Fibroblast of skin of right biceps (primary cell): ENCODE measurements at places on chromosomes 11 and 22.

DNA sequence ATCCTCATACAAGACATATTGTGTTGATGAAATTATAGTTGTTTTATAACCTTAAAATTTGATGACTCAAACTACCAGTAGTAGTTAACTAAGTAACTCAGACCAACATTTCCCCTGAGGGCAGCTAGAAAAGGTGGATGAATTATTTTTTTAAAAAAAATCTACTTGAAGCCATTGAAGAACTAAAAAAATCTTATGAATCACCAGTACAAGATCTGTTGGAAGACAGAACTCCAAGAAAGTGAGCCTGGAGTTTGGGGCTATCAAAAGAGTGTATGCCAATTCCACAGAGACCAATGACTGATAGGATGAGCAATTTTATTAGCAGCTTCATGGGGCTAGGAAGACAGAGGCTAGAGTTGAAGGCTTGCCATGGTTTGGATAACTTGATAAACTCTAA, 72.4 kb downstream of the CYP2R1 start:
- peak; percentile 15 for DNase-seq

- no peak for DNase-seq
Observed at GRCh38 chr22:36166086-36166485, 5.5 kb upstream of the APOL3 start.

- DNase-seq, result no peak
Observed at GRCh38 chr22:42707496-42707895, 13.2 kb downstream of the A4GALT start.

DNA sequence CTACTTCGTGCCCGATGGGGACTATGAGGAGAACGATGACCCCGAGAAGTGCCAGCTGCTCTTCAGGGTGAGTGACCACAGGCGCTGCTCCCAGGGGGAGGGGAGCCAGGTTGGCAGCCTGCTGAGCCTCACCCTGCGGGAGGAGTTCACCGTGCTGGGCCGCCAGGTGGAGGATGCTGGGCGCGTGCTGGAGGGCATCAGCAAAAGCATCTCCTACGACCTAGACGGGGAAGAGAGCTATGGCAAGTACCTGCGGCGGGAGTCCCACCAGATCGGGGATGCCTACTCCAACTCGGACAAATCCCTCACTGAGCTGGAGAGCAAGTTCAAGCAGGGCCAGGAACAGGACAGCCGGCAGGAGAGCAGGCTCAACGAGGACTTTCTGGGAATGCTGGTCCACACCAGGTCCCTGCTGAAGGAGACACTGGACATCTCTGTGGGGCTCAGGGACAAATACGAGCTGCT, 751 bp downstream of the FIBIN start:
- no peak for DNase-seq

GRCh38 chr11:115215694-115216617, 288.3 kb downstream of the CADM1 start:
- no peak for DNase-seq

DNA sequence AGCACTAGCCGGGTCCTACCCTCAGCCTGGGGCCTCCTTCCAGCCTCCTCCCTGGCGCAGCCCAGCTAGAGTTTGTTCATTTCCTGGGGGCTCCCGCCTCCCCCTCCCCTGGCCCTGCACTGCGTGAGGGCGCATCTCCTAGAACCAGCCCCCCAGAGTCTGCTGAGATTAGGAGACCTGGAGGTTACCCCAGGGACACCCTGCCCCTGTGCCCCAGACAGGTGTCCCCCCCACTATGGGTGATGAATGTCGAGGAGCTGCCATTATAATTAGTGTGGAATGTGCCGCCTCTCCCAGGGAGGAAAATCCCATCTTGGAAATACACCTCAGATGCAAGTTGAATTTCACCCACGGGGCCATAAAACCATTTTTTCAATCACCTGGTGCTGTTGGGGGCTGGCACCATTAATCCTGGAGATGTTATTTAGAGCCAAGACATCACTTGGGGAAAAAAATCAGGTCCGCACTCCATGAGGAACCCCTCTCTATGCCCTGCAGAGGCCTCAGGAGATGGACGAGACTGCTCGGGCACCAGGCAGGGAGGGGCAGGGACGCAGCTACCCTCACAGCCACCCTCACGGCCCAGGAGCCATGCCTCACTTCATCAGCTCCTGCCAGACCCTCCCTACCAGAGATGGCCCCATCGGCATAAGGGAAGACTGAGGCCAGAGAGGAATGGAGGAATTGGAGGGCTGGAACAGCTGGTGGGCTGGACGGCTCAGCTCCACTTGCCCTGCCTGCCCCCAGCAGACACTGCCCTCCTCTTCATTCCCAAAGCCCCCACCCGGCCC, 197.5 kb downstream of the IGLL1 start:
- DNase-seq, result no peak

DNA sequence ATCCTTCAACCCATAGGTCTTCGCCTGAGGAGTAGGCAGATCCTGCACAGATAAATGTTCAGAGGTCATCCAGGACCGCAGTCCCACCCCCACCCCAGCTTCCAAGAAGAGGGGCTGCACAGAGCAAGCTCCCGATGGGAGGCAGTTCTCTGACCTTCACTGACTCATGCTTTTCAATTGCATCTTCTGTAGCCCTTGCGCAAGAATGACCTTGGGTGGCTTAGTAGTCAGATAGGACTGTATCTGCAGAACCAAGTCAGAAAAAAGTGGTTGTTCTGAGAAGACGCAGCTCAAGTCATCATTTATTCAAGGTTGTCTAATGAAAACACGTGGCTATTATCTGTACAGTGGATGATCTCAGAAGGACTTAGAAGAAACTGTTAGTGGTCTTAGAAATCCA, 16.4 kb upstream of the GRAMD1B start:
- peak; percentile 22 for DNase-seq

- no peak for DNase-seq
Observed at GRCh38 chr11:45500451-45500850, 165.0 kb downstream of the CHST1 start.

DNA sequence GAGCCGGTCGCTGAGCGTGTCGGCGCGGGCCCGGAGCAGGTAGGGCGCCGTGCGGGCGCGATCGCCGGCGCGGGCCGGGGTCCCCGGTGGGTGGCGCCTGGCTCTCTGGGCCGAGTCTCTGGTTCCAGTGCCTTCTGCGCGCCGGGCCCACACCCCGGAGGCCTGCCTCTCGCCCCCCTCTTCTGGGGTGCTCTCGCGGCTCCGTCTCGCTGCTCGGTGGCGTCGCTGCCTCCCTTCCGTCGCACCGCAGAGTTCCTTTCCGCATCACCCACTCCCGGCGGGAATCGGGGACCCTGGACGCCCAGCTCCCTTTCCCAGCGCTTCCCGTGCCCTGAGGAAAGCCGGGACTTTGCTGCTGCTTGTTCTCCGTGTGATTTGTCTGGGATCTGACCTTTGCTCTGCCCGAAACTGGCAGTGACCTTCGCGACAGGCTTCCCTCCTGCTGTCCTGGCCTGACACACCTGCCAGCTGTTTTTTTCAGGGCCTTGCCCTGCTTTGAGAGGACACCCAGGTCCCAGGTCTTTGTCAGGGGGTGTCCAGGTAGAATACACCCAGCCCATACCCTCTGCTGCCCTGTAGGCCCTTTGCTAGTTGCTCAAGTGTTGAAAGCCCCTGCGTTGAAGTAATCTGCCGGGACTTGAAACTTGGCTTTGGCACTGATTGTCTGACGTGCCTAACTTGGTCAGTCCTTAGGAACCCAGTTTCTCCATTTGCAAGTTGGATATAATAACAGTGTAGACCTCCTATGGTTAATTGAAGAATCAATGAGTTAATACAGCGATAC, 711 bp downstream of the FDX1 start:
- DNase-seq, result peak; percentile 14

GRCh38 chr11:23767576-23767975, 729.3 kb upstream of the LUZP2 start:
- DNase-seq, result no peak

- no peak for DNase-seq
Observed at GRCh38 chr11:45458269-45458668, 172.1 kb upstream of the SYT13 start.

DNA sequence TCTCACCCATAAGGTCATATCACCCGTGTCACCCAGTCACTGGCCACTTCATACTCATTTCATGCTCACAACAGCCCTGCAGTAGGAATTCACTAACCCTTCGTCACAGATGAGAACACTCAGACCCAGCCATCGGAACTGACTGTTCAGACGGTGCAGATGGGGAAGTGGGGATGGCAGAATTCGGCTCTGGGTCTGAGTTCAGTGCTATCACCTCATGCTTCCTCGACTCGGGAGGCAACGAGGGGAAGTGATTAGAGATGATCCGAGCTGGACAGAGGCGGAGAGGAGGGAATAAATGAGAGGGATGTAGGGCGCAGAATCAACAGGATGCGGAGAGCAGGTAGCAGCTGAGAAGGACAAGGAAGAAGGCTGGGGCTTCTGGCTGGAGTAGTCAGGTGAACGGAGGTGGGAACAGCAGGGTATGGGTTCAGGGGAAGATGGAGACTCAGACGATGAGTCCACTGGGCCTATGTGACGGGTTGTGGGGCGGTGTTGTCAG, 4.7 kb downstream of the B3GNT6 start:
- DNase-seq, result no peak

GRCh38 chr11:1522081-1522424, 35.5 kb upstream of the MOB2 start:
- no peak for DNase-seq

DNA sequence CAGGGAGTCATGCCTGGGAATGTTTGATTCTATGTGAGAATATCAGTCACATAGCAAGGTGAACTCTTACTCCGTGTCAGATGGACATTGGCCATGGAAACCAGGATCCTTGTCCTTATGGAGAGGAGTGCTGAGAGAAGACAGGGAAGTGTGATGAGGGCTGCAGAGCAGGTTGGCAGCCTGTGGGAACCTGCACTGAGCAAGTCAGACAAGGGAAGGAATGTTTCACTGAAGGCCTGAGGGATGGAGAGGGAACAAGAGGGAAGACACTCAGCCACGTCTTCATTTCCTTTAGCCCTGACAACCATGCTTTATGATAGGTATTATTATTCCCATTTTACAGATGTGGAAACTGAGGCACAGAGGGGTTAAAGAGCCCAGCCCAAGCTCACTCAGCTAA, 38.4 kb upstream of the HORMAD2 start:
- DNase-seq, result no peak

GRCh38 chr11:129592191-129592590, 216.5 kb downstream of the BARX2 start:
- DNase-seq, result no peak

DNA sequence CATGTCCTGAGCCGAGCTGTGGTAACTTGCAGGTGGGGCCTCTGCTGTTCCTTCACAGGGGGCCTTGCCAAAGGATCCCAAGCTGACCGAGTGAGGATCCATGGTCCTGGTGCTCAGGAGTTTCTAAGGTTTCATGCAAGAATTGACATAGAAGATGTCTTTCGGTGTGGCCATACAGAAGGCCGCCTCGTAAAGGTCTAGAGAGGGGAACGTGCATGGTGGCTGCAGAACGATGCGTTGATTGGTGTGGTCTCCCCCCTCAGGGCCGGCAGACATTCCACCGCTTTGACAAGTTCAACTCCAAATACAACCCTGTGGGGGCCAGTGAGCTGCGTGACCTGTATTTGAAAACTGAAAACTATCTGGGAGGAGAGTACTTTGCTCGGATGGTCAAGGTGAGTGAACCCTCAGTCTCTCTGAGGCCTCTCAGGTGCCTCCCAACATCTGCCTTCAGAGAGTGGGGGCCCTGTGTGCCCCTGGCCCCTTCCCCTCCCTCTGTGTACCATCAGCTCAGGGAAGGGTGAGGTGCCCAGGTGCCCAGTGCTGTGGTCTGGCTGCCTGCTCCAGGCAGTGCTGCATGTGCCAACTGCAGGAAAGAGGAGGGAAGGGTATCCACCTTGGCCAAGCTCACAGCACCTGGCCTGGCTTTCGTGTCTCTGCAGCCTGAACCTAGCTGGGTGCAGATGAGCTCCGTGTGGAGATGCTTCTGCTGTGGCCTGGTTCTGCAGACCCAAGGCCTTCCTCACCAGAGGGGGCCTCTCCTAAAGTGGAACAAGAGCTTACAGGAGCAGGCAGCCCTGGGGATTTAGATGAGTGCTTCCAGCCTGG, 39.8 kb downstream of the AMPD3 start:
- DNase-seq, result no peak

GRCh38 chr11:84430661-84431060, 1144.5 kb upstream of the CCDC90B start:
- DNase-seq, result no peak

- DNase-seq, result no peak
Observed at GRCh38 chr11:87120937-87121336, 83.2 kb downstream of the TMEM135 start.

DNA sequence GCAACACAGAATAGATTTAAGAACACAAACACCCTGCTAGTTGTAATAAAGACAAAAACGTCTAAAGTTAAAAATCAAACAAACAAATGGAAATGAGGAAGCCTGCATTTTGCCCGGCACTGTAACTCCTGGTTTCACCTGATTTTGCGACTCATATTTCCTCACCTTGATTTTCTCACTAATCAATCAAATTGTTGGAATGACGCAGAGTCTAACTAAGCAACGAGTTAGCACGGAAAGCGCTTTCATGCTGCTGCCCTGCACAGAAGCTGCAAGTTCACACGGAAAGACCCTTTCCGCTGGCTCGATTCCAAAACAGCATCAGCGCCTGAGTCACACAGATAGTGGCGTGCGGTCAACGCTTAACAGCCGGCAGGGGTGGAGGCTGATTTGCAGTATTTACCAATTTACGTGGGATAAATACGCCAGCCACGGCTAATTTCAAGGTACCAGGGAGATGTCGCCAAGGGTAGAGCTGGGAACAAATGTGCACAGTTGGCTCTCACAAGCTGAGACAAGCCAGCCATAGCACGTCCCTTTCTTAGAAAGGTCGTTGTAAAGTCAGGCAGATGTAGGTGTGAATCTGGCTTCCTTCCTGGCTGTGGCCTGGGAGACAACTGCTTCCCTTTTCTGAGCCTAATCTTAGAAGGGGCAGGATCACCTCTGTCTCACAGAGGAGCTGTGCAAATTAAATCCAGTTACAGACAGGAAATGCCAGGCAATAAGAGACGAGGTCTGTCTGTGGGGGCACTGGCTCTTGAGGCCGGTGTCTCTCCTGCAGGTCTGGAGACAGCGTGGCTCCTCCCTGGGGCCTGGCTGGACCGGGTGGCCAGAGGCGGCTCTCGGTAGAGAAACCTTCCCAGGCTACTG, 76.9 kb upstream of the TTLL12 start:
- DNase-seq, result peak; percentile 83

DNA sequence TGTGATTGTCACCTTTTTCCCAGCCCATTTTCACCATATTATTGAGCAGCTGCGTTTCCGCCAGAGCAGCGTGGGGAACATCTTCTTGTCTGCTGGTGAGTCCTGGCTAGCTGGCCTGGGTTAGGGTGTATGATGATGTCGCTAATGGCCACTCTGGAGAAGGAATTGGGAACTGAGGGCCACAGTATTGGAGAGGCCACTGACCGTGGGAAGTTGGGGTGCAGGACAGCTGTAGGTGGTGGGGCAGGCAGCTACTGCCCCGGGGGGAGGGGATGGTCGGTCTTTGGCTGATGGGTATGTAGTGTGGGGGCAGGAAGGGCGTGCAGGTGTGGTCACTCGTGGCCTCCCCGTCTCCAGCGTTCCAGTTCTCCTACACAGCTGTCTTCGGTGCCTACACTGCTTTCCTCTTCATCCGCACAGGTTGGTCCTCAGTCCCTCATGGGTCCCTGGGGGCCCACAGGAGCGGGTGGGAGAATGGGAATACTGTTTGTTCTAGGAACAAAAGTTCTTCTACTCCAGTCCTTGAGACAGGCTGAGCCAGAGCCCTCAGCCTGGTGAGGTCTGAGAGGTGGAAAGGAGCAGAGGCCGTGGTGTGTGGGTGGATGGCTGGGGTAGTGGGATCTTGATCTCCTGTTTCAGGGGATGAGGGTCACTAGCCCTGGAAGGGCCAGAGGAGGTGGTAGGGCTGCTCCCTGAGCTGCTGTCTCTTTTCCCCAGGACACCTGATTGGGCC, 2.1 kb downstream of the RCE1 start:
- DNase-seq, result no peak

GRCh38 chr11:29282088-29282487, 734.7 kb downstream of the KCNA4 start:
- DNase-seq, result peak; percentile 98
